ENCODE measurements at places on chromosomes 4 and X.

DNA sequence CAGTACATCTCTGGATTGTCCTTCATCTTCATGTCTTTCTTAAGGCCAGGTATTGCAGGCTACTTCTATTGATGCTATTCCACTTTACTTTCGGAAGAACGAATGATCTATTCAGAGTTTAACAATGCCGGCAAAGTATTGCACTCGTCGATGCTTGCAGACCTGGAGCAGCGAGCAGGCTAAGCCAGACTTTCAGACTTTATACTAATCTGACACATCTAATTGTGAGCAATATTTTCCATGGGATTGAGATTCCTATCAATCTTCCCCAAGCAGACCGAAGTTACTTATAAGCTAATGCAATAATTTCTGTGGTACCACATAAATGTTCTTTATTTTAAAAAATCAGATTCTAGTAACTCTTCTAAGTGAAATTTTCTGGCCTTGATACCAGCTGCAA, 1.6 kb downstream of the EMCN start:
- DNase-seq, result no peak

GRCh38 chr4:154516318-154517029, 24.9 kb upstream of the DCHS2 start:
- DNase-seq, result peak; percentile 4

DNA sequence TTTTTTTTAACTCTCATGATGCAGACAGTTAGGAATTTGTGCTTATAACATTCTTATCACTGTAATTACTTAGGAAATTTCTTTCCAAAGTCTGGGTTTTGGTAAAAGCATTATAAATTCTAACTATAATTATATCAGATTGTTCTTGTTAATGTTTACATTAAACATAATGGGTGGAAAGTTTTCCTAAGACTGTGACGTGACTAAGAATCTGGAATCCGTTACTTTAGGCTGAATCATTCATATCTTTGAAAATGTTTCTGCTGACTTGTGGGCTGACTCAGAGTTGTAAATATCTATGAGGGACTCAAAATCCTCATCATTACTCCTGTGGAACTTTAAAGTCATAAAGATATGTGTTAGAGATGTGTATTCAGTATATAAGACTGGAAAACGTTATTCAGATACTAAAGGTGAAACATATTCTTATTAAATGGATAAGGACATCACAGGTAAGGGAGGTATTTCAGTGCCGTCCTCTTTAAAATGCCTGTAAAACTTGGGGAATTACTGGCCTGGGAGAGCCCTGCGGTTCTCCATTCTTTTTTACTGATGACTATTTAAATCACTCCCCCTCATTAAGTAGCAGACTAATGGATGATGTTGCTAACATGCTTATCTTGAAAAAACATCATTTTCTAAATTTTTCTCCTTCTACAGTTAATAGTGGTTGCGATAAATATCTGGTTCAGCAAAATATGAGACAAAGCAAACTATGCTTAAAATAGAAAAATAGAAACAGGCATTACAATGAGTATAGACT, 159.0 kb downstream of the DCLK2 start:
- no peak for DNase-seq

DNA sequence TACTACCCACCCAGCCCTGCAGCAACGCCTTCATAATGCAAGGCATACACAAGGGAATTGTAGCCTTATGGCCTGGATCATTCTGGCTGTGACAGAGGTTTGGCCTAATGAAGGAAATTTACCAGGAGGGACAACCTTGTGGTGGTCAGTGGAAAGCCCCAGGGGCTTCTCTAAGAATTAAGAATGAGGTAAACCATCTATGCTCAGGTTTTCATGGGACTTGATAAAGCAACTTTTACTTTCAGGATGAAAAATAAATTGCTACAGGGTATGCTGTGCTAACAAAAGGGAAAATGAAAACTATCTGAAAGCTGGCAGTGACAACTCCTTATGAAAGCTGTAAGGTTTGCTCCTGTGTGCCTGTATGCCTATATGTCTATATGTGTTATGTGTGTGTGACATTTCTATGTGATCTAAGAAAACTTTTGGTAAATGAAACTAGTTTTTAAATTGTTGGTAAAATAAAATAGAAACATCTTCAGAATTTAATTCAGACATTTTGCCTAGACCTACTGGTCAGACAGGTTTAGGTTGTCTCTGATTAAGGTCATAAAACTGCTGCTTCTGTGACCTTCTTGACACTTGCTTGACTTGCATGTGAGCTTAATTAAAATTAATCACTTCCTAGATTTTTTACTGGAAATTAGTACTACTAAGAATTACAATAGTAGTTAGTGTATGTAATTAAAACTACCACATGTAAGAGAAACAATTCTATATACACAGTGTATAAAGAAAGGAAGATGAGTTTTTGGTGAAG, 19.9 kb upstream of the TXK start:
- no peak for DNase-seq

- DNase-seq, result no peak
Measured at GRCh38 chr4:133188433-133189146, 39.5 kb downstream of the PCDH10 start.

GRCh38 chr4:89800012-89800516, 36.9 kb downstream of the SNCA start:
- no peak for DNase-seq

GRCh38 chr4:123619326-123619725, 222.7 kb downstream of the SPRY1 start:
- DNase-seq, result no peak

DNA sequence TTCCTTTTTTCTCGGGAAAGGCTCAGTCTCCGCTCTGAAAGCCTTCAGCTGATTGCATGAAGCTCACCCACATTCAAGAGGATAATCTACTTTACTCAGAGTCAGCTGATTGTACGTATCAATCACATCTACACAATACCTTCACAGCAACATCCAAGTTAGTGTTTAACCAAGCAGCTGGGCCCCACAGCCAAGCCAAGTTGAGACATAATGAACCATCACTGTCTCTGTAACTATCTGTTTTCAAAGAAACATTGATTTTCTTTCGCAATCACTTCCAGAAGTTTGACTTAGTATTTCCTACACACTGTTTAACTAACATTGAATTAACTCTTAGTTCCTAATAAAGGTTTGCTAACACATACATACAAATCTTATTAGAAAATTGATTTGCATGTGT, 40.3 kb downstream of the RWDD4 start:
- no peak for DNase-seq

DNA sequence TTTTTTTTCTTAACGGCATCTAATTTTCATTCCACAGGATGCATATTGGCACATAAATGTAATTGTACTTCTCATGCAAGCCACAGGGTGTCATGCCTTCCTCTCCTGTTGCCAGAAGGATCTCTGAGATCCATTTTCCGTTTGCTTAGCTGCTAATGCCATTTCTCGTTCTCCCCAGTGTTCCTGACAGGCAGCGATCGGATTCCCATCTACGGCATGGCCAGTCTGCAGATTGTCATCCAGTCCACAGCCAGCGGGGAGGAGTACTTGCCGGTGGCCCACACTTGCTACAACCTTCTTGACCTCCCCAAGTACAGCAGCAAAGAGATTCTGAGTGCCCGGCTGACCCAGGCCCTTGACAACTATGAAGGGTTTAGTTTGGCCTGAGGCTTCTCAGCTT, 8.9 kb upstream of the NAP1L5 start:
- no peak for DNase-seq

- no peak for DNase-seq
Measured at GRCh38 chr4:150212927-150213326, 134.7 kb downstream of the DCLK2 start.

DNA sequence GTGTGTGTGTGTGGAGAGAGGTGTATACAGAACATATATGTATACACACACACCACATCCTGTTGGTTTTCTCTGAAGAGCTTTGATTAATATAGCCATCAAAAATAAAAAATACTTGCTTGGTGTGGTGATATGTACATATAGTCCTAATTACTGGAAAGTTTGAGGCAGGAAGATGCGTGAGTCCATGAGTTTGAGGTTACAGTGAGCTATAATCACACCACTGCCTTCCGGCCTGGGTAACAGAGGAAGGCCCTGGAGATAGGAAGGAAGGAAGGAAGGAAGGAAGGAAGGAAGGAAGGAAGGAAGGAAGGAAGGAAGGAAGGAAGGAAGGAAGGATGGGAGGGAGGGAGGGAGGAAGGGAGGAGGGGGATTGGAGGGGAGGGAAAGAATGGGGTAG, 360.4 kb upstream of the CPEB2 start:
- no peak for DNase-seq

GRCh38 chr4:130563185-130563888, 1467.4 kb downstream of the C4orf33 start:
- peak; percentile 6 for DNase-seq

DNA sequence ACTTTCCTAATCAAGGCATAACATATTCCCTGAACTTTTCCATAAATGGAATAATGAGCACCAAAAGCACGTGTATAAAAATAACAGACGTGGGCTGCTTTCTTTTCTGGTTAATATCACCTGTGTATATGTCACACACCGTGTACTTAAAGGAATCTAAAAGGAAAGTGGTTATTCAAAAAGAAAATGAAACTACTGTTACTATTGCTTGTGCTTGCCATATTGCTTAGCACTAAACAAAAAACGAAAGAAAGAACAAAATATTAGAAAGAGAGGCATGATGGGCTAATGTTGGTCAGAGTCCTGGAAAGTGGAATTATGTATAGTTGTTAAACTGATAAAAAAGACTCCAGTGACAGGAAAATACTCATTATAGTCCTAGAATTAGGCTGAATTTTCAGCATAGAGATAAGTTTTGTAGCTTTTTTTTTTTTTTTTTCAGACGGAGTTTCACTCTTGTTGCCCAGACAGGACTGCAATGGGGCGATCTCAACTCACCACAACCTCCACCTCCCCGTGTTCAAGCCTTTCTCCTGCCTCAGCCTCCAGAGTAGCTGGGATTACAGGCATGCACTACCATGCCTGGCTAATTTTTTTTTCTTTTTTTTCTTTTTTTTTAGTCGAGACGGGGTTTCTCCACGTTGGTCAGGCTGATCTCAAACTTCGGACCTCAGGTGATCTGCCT, 123.2 kb downstream of the PABPC4L start:
- no peak for DNase-seq
